ENCODE measurements at places on chromosomes 2 and 18. TPM values are rescaled to one million over a fixed set of nuclear protein-coding genes. Genes with fewer than 3 reads are reported as not detected.

SCN1A gene
- not detected for total RNA-seq

G6PC2 gene
- not detected for total RNA-seq

GRCh38 chr2:82256288-82256687, 1951.7 kb upstream of the LRRTM1 start:
- no peak for DNase-seq

GNLY gene
- total RNA-seq, result not detected

FSHR gene
- 1.0 TPM for total RNA-seq

- DNase-seq, result no peak
Observed at GRCh38 chr18:58802959-58803358, 61.7 kb upstream of the ZNF532 start.

DNA sequence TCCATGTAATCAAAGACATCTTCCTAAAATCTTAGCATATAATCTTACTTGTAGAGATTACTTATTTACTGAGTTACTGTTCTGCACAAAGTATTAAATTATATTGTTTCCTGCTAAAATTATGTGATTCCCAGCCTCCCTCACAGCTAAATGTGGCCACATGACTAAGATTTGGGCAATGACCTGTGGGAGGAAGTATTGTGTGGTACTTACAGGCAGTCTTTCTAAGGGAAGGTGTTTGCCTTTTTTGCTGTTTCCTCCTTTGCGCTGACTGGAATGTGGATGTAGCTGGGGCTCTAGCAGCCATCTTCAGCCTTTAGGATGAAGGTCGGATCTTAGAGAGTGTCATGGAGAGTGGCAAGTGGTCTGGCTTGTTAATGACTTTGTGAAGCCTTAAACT, 146.3 kb upstream of the APCDD1 start:
- DNase-seq, result no peak

DNA sequence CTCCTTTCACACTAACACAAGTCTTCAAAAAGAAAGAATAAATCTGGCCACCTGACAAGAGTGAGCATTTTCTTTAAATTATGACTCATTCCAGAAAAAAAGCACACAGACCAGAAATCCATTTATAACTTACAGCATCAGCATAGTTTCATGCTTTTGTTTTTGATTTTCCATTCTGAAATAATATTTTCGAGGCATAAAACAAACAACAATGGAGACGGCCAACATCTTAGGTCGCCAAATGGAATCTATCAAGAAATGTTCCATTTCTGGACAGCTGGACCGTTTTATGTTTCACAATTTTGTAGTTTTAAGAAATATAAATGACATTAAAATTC, 165.4 kb upstream of the ZFP36L2 start:
- DNase-seq, result no peak

DNA sequence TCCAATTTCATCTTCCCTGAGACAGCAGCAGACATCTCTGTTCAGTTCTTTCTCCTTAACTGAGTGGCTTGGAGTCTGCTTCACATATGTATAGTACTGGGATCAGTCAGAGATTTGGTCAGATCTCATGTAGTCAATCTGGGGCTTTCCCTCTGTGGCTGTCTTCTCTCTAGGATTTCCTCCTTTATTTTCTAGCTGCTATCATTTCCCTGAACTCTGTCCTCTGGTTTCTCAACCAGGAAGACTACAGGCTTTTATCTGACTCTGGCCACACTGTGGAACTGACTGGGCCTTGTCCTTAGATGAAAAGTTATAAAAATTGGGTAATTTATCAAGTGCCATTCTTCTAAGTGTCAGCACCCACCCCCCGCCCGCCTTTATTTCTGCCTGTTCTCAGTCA, 121.0 kb downstream of the RAPGEF4 start:
- DNase-seq, result no peak

DNA sequence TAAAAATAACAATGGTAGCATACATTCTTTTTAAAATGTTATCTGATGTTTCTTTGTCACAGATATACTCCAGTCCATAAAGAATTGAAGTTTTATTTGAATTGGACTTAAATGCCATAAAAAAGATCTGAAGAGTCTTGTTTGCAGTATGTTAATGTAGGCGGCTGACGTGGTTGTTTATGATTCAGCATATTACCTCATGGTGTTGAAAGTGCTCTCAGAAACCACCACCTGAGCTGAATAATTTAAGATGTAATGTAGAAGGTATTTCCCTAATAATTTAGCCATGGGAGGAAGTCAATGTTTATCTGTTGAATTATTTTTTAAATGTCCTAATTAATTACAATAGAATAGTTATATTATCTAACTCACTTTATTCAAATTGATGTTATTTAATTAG, 58.6 kb upstream of the CHN1 start:
- no peak for DNase-seq

DNA sequence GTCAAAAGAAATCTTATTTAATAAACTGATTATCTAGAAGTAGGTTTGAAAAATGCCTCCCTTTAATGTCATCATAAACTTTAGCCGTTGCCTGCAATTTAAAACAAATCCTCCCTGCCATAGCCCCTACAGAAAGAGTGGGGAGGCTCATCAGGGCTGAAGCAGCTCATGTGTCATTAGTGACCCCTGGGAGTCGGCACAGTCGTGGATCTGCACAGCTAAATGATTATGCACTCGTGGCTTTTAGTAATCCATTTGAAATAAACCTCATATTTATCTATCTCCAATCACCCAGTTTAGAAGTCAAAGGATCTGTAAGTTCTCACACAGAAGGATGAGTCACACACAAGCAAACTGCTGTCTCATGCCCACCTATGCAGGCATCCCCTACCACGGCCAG, 277.3 kb downstream of the SS18 start:
- no peak for DNase-seq

DNA sequence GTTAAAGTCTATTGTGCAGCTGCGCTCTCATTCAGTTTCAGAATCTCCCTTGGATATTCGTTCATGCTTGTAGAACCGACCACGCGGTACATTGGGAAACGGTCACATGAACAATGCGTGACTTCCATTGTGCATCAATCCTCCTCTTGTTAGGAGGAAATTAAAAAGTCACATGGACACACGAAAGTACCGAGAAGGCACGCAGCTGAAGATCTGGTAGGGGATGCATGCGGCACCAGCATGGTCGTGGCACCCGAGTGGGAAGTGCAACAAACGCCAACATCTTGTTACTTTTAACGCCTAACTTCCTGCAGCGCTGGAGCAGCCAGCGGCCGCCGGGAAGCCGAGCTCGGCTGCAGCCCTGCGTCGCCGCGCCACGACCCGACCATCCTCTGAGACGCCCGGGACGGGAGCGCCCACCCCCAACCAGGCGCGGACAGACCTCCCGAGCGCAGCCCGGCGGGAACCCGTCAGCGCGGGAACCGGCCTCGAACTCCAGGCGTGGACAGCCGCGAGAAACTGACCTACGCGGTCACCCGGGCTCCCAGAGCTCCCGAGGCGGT, 412 bp downstream of the OSBPL1A start:
- peak; percentile 7 for DNase-seq

CLEC4F gene
- not detected for total RNA-seq

ADAM23 gene
- total RNA-seq, result 46.8 TPM

SANBR gene
- 14.3 TPM for total RNA-seq

DNA sequence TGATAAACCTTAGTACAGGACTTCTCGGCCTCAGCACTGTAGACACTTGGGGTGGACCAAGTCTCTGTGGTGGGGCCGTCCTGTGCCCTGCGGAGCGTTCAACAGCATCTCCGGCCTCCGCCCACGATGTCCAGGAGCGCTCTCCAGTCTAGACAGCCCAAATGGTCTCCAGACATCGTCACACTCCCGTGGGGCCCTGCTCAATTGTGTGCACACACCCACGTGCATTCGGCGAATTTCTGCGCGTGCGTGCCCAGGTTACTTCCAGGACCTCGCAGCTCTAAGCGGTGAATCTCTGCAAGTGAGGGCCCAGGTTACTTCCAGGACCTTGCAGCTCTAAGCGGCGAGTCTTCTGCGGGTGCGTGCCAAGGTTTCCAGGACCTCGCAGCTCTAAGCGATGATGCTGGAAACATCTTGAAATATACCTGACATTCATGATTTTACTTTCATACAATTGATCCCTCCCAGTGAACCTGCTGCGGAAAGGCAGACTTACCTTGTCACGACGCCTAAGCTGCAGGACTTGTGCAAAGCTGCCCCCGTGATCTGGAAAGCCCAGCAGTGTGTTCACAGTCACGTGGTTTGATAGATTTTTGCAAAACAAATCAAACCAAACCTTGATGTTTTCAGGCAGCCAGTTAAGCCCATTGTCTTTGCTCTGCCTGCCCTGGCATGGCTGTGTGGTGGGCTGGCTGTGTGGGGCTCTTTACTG, 16.1 kb upstream of the OTOS start:
- no peak for DNase-seq

DNA sequence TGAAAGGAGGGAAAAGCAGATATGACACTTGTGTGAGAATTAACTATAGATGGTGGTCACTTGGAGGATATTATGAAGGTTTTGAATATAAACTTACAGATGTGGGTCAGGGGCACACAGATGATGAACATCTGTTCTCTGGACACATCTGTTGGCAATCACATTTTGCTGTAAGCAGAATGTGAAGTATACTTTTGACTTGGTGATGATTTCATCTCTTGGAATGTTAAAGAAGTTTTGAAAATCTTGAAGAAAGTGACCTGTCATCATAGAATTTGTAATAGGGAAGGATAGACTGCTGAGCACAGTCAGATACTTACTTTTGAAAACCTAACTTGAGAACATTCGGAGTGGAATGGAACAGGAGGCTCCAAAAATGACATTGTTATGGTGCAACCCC, 40.2 kb downstream of the PIKFYVE start:
- DNase-seq, result no peak

DNA sequence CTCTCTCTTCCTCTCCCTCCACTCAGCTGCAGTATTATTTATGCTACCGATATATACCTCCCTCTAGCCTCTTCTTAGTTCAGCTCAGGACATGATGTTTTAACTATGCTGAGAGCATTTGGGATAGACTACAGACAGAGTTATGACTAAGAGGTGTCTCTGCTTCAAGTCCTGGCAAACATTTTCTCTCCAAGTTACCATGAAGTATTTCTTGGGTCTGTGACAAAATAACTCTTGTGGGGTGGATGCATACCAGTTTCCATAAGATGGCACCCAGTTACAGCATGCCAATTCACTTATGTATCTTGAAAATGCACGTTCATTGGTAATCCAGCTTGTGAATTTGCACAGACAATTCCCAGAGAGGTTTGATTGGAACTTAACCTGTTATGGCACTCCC, 737.6 kb downstream of the SLC4A3 start:
- DNase-seq, result no peak

TDRD15 gene
- total RNA-seq, result not detected

KLHL30 gene
- 0.26 TPM for total RNA-seq

- no peak for DNase-seq
Observed at GRCh38 chr2:67645280-67646138, 248.4 kb downstream of the ETAA1 start.

- peak; percentile 75 for DNase-seq
Observed at GRCh38 chr2:65137197-65137775, 7.4 kb upstream of the RAB1A start.

DNA sequence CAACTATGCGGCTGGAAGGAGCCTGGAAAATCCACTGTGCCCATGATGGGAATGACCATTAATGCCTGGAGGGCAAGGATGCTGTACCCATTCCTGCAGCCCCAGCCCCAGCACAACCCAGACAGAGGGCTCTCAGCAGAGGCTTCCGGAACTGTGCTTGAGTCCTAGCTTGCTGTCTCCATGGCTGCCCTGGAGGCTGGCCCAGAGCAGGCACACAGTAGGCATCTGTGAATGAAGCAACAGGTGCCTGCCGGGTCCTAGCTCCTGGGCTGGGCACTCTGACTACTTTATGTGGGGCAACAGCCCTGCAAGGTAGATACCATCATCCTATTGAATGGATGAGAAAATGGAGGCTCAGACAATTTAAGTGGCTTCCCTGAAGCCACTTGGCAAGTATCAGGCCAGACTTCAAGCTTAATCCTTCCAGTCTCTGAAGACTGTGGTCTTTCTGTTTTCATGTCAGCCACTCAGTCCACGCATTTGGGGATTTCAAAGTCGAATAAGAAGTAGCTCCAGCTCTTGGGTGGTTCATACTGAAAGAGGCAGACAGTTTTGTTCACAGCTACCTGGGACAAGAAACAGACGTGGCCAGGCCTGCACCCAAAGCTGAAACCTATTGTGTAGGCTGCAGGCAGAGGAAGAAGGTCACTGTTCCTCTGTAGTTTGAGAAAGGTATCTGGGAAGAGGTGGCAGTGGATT, 237.5 kb downstream of the ZBTB7C start:
- DNase-seq, result no peak

DNA sequence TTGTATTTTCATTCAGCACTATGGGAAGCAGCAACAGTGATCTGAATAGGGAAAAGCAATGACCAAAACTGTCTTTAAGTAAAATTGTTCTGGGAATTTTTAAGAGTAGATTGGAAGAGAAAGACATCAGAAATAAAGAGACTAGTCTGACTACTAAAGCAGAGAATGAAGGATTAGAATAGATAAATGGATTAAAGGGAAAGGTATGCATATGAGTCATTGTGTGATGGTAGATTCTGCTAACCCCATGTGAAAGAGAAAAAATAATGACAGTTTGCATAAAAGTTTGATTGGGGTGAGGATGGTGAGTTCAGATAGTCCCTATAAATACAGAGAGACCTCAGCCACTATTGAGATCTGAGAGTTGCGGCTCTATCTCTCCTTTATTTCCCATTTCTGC, 139.6 kb upstream of the DCC start:
- DNase-seq, result no peak

DNA sequence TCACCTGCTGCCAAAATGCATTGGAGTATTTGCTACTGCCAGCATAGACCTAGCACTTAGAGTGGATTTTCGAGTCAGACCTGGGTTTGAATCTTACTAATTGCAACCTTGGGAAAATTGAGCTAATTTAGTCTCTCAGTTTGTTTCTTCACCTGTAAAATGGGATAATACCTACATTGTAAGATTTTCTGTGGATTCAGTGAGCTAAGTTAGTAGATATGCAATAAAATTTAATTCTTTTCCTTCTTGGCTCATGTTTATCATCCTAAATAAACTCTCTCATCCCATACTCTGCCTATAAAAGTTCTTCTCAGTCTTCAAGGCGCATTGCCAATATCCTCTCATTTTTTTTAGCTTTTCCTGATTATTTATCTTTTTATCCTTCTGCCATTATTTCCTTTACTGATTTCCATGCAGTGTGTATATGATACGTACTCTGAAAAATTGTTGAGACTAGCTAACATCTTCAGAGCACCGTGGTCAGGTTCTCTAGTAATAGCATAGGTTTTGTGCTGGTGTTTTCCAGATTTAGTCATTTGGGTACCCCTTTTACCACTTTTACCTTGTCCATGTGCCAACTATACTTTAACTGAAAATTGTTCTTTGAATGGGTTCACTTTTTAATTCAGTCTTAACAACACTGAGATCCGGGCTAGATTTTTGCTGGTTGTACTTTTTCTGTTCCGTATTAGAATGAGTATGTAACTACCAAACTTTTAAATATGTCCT, 7.3 kb downstream of the CEP192 start:
- DNase-seq, result no peak

DNA sequence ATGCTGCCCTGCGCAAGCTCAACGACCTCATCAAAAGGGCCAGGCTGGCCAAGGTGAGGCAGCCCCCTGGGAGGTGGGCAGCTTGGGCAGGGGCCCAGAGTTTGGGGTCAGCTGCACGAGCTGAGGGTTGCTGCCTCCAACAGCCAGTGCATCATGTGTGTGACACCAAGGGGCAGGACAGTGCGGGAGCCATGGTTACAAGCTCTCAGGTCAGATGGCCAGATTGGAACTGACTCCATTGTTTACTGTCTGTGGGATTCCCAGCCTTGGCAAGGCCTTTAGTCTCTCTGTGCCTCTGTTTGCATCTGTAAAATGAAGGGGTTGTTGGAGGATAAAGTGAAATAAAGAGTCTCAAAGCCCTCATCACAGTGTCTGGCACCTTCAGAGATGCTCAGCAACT, 26.9 kb downstream of the EHD3 start:
- DNase-seq, result no peak

- no peak for DNase-seq
Observed at GRCh38 chr2:157327200-157327599, 1.6 kb upstream of the ERMN start.

PRPF40A gene
- 127 TPM for total RNA-seq

SLC14A1 gene
- not detected for total RNA-seq

Data from Caco-2 (cell line).